ENCODE measurements at places on chromosomes 5 and 9.

- DNase-seq = no peak
Measured at GRCh38 chr5:141973871-141974595, 5.1 kb downstream of the RNF14 start.

DNA sequence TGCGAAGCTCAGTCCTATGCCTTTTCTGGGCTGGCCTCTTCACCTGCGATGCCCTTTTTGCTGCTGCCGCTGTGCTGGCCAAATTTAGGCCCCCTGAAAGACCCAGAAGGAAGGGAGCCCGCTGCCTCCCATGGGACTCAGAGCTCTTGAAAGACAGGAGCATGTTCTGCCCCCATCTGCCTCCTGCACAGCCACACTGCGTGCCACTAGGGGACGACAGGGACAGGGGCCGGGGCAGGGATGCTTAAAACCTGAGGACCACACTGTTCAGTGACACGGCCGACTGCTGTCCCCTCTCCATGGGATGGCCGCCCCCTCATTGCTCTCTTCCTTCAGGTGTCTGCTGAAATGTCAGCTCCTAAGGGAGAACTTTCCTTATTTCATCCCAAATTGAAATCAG is 132.4 kb downstream of the ADAMTS2 start:
- peak; percentile 23 for DNase-seq

DNA sequence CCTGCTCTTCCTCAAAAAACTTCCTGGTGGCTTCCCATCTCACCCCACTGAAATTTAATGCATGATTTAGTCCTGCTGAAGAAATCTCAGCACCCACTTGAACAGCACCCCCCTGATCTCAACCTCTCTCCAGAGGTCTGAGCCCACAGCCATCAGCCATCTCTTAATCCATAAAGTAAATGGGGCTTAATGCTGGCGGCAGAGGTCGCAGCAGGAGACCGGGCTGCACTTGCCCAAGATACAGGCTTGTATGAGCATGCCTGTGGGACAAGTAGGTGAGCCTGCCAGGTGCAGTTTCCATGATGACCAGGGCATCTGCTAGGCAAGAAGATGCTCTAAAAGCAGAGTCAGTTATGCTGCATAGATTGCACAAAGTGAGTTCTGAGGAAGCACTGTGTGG is 52.4 kb upstream of the CTXN3 start:
- no peak for DNase-seq

DNA sequence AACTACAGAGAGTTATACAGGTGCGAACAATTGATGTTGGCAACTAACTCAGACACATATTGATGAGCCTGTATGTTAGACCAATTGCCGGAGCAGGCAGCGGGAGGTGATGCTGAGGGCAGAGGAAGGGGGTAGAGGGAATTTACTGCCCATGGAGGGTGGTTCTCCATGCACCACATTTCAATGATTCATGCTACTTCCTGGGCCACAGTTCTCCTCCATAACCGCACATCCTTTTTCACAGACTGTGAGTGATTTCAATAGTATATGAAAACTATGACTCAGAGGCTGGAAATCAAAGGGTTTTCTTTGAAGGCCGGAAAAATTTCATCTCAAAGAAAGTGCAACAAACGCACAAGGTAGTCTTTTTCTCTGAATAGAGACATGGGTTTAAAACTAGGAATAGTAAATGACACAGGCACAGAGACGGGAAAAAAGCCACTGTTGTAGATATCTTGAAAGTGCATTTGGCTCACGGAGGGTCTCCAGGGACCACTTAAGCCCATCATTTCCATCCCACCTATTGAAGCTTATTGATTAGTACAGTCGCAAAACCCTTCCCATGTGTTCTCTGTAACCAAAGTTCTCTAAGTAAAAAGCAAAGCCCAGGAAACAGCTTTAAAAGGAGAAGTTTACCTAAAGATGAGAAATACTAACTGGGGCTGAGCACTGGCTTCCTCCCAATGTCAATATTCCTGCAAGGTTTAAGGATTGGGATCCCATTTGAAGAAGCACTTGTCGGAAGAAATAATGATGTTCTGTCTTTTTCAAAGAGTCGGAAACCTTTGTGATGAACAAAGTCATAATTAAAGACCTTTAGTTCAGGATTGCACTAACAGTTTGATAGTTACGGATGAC is 28.0 kb upstream of the ADAM19 start:
- peak; percentile 78 for DNase-seq

DNA sequence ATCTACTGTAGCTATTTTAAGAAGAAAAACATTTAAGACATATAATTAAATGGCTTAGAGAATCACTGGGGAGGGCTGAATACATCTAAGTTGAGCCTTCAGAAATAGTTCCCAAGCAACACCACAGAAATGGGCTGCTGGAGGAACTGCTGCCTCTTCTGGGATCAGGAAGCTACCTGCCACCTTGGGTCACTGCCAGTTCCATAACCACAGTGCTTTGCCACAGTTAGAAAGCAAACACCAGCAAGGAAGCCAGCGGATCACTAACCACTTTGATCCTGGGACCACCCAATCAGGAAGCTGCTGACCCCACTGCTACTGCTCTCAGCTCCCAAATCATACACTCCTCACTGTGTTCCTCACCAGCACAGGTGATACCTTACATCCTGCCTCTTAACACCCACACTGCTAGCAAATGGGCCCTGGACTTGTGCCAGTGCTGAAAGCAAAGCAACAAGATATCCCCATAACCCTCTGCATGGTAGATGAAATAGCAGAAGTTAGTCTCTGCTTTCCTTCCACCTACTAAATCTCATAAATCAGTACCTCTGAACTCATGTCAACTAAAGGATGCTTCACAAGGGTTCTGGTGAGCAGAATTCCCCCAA is 346.9 kb downstream of the DEPDC1B start:
- DNase-seq = no peak

- no peak for DNase-seq
Measured at GRCh38 chr5:114467171-114467570, 105.3 kb downstream of the KCNN2 start.

- DNase-seq = no peak
Measured at GRCh38 chr9:99366621-99367020, 144.5 kb downstream of the SEC61B start.

GRCh38 chr5:137090151-137090550 is 409.0 kb downstream of the SPOCK1 start:
- DNase-seq = no peak

DNA sequence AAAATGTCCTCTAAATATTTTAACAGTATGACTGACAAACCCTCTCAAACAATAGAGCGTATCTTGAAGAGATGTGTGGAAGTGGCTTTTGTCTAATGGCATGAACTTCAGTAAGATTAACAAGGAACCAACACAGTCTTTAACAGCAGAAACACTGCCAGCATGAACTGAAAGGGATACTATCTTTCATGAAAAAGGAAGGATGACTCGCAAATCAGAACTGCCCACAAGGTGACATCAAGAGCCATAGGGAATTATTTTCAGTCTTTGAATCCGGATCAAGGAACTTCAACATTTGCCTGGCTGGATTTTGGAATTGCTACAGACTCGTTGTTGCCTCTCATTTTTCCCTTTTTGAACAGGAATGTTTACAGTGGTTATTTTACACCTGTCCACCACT is 5.1 kb upstream of the HEXB start:
- DNase-seq = no peak

GRCh38 chr9:123322273-123323195 is 33.5 kb upstream of the CRB2 start:
- DNase-seq = peak; percentile 84

DNA sequence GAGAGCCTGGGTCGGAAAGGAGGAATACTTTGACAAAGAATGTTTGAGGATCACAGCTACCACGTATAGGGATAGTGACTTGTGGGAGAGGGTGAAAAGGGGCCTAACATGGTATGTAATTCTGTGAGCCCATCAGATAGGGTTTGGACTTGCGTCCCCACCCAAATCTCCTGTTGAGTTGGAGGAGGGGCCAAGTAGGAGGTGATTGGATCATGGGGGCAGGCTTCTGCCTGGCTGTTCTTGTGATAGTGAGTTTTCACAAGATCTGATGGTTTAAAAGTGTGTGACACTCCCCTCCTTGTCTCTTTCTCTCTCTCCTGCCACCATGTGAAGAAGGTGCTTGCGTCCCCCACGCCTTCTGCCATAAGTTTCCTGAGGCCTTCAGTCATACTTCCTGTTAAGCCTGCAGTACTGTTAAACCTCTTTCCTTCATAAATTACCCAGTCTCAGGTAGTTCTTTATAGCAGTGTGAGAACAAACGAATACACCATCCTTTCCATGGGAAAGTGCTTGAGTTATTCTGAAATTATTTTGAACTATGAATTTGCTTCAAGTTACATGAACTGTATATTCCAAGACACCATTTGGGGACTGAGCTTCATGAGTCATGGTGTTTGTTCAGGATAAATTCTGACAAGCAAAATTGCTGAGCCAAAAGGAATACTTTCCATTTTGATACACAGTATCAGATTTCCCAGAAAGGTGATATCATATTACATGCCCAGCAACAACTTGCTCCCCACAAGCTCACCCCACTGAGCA is 68.8 kb upstream of the SSBP2 start:
- no peak for DNase-seq

GRCh38 chr5:156330141-156330870 is 3.3 kb downstream of the SGCD start:
- no peak for DNase-seq

DNA sequence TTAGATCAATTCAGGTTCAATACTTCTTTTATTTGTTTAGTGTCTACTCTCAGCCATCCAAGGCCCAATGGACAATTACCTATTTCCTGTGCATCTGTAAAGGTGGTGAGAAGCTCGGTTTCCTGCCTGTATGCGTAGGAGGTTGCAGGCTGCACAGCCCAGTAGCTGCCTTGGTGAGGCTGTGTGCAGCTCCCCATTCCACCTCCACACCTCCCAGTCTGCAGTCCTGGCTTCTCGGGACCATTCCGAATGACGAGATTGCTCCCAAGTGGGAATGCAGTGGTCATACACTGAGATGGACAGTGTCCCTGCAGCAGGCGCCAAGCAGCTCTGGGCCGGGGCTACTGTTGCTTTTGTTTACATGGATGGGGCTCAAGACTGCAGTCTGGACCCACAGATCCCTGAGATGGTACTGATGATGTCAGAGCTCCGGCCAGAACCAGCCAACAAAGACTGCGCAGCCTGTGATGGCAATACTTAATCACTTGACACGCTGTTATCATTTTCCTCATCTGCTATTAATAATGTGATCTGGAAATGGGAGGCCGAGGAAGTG is 206.1 kb upstream of the IRX1 start:
- no peak for DNase-seq

DNA sequence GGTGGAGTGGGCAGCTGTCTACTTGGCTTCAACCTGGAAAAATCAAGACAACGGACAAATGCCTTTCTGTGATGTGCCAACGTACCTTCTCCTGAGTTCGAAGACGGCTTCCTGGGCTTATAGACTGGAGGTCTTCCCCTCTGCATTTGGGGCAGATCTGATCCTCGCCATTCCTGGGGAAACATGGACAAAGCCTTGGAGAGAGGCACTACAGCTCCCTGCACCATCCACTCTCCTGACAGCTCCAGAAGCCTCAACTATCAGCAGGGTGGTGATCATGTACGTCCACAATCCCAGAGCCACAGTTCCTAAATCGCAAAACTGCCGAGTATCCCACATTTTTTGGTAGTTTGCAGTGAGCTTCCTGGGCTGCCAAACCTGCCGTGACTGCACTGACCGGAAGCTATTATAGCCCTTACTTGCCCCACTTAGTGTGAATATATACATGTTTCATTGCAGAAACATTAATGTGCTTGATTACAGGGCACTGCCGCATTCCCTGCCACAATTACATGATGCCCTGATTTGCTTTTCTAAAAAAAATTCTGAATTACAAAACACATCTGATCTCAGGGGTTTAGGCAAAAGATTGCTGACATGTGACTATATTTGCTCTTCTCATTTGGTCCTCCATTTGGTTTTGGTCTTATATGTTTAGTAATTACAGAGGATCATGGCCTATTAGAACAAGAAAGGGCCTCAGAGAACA is 2.8 kb downstream of the TRAF1 start:
- DNase-seq = peak; percentile 20

GRCh38 chr9:91297306-91297705 is 64.4 kb downstream of the AUH start:
- DNase-seq = no peak

DNA sequence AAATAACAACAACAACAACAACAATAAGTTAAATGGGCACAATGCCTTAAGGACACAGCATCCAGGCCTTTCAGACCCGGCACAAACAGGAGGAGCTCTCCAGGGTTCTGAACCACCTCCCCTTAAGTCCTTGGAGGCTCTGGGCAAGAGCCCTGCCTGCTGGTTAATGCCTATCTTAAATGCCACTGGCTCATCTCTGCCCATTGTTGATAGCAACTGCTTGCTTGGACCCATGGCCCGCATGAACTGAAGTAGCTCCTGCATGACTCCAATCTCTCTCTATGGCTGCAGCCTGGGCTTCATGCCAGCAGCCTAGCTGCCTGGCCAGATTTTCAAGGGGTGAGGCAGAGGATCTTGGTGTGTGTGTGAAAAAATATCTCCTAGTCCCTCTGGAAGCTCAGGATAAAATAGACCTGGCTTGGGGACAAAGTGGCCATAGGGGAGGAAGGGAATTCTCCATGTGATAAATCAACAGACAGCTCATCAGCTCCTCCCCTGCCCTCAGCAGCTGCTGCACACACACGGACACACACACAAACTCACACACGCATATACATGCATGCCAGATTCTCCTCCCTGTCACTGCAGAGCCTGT is 27.4 kb downstream of the FAM219A start:
- peak; percentile 57 for DNase-seq

DNA sequence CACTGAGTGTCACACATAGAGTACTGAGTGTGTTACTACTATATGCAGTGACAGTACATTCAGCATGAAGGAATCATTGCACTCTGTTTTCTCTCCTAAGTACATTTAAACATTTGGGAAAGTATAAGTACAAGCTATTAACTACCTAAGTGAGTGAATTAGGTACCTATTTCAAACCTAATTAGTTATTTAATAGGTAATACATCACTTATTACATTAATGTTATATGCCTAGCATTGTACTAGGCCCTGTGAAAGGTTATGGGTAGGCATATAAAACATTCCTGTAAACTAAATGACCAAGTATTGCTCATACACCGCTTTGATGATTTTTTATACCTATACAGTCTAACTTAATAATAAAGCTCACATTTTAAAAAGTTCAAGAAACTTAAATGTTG is 25.7 kb upstream of the PPP3R2 start:
- no peak for DNase-seq

GRCh38 chr9:89153232-89154017 is 25.2 kb downstream of the SHC3 start:
- no peak for DNase-seq

DNA sequence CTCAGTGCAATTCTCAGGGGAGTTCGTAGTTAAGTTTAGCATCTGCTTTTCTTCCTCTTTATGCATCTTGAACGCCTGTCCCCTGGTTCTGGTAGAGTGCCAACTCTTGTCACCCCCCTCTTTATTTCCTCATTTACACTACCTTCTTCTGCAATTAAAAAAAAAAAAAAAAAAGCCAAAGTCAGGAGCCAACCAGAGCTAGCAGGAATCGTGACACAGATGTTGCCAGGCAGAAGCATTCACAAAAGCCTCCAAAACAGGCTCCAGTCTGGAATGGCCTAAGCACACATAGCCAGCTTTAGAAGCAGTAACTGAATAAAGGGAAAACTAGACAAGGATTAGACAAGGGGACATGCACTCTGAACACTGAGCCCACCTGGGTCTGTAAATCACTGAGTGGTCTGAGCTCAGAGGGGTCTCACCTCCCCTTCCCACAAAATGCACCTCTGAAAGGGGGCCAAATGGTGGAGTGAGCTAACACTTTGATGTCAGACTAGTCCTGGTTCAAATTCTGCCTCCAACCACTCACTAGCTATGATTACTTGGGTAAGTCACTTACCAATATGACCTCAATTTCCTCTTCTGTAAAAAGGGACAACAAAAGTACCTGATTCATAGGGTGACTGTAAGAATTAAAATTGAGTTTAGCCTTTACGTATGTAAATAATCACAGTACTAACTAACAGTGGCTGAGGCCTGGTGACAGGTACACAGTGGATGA is 2.0 kb downstream of the CD74 start:
- peak; percentile 69 for DNase-seq

All from activated CD8-positive, alpha-beta T cell treated with anti-CD3 and anti-CD28 coated beads, Interleukin-2, amount 10 ng/mL, durations not matched to agents 7 days and 5 days (primary cell).